Caudate nucleus (tissue), 63 donors: ENCODE measurements at places on chromosomes 6 and 20.

DNA sequence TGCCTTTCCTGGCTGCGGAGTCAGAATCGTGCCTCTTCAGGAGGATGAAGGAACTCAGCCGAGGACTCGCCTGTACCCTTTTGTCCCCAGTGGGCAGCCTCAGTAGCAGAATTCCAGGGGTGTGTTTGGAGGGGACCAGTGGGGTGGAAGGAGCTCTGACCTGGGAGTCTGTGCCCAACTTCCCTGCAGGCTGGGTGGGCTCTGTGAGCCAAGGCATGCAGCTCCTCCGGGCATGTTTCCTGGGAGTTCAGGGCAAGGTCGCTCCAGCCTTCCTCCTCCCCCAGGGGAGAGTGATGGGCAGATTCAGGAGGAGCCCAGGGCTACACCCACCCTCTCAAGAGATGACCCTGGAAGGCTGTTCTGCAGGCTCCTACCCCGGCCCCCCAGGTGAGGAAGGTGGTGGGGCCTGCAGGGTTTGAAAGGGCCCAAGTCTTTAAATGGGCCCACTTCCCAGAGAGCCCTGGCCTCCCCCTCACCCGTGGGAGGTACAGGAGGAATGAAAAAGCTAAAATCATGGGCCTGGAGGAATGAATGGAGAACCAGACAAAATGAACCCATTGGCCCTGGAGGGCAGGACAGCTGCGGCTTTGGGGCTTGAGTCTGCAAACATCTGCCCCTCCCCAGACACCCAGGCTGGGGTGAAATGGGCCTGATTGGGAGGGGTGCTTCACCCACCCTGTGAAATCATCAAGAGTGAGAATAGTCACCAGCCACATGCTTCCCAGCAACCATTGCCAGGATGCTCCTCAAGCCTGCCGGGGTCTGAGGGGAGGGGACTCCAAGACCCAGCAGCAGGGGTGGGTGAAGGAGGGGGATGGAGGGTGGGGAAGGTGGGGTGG lies 77.6 kb upstream of the PMEPA1 start:
- no peak for DNase-seq

DNA sequence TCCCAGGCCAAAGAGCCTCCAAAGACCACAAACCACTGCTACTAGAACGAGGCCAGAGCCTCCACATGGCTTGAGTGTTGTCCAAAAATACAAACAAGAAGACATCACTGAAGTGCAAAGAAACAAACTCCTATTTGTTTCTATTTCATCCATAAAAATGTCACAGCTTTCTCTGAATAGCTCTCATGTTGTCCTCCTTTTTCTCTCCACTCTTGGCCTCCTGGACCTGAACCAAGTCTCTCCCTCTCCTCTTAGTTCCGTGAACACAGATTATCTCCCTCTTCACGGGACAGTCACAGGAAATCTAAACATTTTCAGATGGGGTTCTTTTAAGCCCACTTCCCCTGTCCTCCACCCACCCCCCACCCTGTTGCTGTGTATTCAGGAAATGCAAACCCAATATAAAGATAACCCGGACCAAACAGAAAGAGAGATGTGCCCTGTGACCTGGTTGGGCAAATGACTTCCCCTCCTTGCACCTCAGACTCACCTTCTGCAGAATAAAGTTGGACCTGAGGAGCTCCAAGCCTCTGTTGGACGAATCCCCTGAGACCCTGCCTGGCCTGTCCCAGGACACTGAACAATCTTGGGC lies 75.8 kb upstream of the MRPS10 start:
- DNase-seq, result no peak

DNA sequence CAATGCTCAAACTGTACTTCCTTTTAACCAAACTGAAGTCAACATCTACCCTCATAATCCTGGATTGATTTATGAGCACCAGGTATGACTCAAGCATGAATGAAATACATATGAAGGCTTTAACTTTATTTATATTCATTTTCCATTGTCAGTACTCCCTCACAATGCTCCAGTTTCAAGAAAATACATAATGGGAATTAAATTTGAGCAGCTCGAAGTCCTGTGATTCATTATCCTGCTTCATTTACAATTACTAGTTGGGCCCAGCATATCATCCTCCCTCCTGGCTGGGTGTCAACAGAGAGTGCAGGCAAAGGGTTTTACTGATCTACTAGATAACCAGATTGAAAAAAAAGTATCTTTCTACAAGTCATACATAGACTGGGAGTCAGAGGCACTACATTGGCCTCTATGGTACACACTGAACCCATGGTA lies 10.1 kb downstream of the SAMHD1 start:
- DNase-seq, result no peak

DNA sequence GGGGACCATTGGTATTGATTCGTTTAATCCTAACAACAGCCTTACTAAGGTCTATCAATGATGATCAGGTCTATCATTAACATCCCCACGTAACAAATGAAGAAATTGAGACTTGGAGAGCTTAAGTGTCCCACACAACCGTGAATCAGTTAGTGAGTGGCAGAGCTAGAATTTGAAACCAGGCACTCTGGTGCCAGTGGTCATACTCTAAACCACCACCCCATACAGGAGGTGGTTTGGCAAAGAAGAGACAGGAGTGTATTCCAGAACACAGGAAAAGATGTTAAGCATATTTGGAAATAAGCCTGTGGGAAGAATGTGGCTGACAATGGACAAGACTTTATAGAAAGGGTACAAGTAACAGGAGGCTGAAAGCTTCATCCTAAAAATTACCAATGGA lies 35.7 kb upstream of the MARCKS start:
- no peak for DNase-seq

DNA sequence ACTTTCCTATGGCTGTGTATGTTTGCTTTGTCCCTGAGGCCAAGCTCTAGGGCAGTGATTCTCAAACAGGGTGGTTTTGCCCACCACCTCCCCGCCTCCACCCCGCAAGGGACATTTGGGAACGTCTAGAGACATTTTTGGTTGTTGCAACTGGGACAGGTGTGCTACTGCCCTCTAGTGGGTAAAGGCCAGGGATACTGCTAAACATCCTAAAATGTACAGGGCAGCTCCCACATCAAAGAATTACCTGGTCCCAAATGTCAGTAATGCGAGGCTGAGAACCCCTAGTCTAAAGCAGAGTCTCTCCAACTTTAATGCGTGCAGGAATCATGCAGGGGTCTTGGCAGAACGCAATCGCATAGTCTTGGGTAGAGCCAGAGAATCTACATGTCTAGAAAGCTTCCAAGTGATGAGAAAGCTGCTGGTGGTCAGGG lies 5.1 kb downstream of the KCNS1 start:
- no peak for DNase-seq

DNA sequence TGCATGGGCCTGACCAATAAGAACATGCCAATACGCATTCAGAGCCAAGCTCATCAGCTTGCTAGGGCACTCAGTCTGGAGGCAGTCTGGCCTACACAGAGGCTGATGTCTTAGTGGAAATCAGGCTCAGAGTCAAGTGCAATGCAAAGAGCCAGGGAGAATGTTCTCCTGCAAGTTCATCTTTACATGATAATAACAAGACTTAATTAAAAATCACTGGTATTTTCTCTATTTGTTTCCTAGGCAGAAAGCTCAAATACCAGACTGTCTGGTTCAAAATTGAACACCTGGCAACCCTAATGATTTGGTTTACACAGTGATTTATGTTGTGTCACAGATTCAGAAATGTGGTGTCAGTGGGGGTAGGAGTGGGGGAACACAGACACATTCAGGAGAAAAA lies 689.3 kb upstream of the FLRT3 start:
- DNase-seq, result no peak

GRCh38 chr6:157690441-157691210 lies 132.4 kb upstream of the SNX9 start:
- no peak for DNase-seq

- no peak for DNase-seq
These were observed 35.0 kb downstream of the SHPRH start for GRCh38 chr6:145929037-145929633.
